ENCODE measurements at places on chromosomes 11 and 22. TPM values are rescaled to one million over a fixed set of nuclear protein-coding genes. Genes with fewer than 3 reads are reported as not detected.

The TRIM64 gene
- not detected for polyA plus RNA-seq

DNA sequence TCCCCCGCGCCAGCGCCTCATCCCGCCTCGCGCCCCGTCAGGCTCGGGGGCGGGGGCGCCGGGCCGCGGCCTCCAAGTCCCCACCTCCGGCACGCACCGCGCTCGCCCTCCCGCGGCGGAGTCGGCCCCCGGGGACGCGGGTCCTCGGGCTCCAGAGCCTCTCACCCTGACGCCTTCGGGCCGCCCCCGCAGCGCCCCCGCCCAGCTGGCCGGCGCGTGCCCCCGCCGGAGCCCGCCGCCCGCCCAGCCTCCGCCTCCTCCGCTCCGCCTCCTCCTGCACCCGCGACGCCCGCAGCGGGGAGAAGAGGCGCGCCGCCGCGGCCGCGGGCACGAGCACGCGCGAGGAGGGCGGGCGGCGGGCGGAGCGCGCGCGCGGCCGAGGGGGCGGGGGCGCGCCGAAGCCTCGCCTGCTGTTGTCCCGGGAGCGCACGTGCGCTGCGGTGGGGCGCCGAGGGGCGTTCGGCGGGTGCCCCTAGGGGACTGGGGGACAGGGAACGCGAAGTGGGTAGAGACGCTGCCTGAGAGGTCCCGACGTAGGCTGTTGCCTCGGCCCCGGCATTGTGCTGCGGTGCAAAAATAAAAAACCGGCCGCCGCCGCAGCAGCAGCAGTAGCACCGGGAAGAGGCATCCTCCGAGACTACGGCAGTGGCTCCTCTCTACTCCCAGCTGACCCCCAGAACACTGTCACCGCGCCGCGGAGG is 87.4 kb upstream of the ARHGAP32 start:
- DNase-seq, result peak; percentile 84

The SAA1 gene
- not detected for polyA plus RNA-seq

The HTR3A gene
- 0.12 TPM for polyA plus RNA-seq

The DEUP1 gene
- not detected for polyA plus RNA-seq

The RIBC2 gene
- polyA plus RNA-seq, result 1.3 TPM

- DNase-seq, result no peak
Measured at GRCh38 chr22:50169774-50170341, 673 bp upstream of the PANX2 start.

Data from muscle of back (tissue), 13 donors.